ENCODE measurements at places on chromosomes 1 and 21. TPM values are rescaled to one million over a fixed set of nuclear protein-coding genes. Genes with fewer than 3 reads are reported as not detected.
A peak's percentile ranks its signal among the peaks of the same experiment; 100 is the strongest.

Gene SLAMF8
- not detected for polyA plus RNA-seq

Gene SLC22A15
- polyA plus RNA-seq = 0.03 TPM

Gene HAPLN2
- not detected for polyA plus RNA-seq

Gene DCST2
- polyA plus RNA-seq = not detected

Gene ITLN2
- not detected for polyA plus RNA-seq

Gene MCOLN3
- not detected for polyA plus RNA-seq

Gene LRRN2
- not detected for polyA plus RNA-seq

Gene SELL
- polyA plus RNA-seq = 1,894 TPM

Gene TFAP2E
- polyA plus RNA-seq = 0.71 TPM

DNA sequence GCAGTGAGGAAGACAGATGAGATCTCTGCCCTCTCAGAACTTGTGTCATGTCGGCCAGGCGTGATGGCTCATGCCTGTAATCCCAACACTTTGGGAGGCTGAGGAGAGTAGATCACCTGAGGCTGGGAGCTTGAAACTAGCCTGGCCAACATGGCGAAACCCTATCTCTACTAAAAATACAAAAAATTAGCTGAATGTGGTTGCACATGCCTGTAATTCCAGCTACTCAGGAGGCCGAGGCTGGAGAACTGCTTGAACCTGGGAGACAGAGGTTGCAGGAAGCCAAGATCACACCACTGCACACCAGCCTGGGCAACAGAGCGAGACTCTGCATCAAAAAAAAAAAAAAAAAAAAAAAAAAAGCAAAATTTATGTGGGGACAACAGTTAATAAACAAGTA is 40.9 kb upstream of the RALGPS2 start:
- no peak overlapping the region for H3K27ac ChIP-seq
- H3K4me1 ChIP-seq = no peaks in the 10 kb centered on the region
- DNase-seq = no peak
- H3K36me3 ChIP-seq = no peaks in the 10 kb centered on the region
- H3K4me3 ChIP-seq = no peak overlapping the region

- H3K36me3 ChIP-seq = no peaks in the 10 kb centered on the region
- no peaks in the 10 kb centered on the region for H3K4me1 ChIP-seq
- no peak overlapping the region for H3K27ac ChIP-seq
- no peak for DNase-seq
- no peak overlapping the region for H3K4me3 ChIP-seq
These were observed 121.4 kb upstream of the RUNX3 start for GRCh38 chr1:25051504-25051903.

- no peaks in the 10 kb centered on the region for H3K27me3 ChIP-seq
- no peak overlapping the region for H3K4me3 ChIP-seq
- DNase-seq = no peak
- H3K36me3 ChIP-seq = no peaks in the 10 kb centered on the region
- no peaks in the 10 kb centered on the region for H3K4me1 ChIP-seq
These were observed 108.6 kb downstream of the GPATCH2 start for GRCh38 chr1:217522277-217522676.

- peaks cover 15% of the 10 kb centered on the region for H3K4me1 ChIP-seq
- no peak for DNase-seq
- peak within 1 kb of the TSS; percentile 77 for H3K4me3 ChIP-seq
These were observed at the start of gene CCSAP for GRCh38 chr1:229342656-229343569. Gene CCSAP (minus strand): TSS chr1:229343047. CDS start chr1:229342465, 582 bp downstream.

DNA sequence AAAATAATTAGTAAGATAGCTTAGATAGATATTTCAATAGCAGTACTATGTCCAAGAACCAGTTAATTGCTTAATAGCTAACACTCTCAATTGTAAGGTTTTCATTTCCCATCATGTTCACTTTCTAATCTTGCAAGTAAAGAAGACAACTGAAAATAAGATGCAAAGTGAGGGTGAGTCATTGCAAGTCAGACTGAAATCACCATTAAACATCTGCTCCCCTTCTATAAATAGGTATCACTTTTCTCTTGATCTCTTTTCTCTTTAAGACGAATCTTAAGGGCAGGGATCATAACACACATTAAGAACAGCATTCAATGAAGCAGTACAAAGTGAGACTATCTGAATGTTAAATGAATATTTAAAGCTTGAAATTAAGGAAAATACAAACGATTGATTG is 40.4 kb downstream of the UBR4 start:
- peaks cover 97% of the 10 kb centered on the region for H3K36me3 ChIP-seq
- no peak overlapping the region for H3K27ac ChIP-seq
- no peaks in the 10 kb centered on the region for H3K4me1 ChIP-seq
- H3K4me3 ChIP-seq = no peak overlapping the region
- H3K27me3 ChIP-seq = no peaks in the 10 kb centered on the region

GRCh38 chr1:72670902-72671301 is 388.6 kb upstream of the NEGR1 start:
- H3K36me3 ChIP-seq = no peaks in the 10 kb centered on the region
- H3K4me1 ChIP-seq = no peaks in the 10 kb centered on the region
- no peak overlapping the region for H3K27ac ChIP-seq
- no peaks in the 10 kb centered on the region for H3K27me3 ChIP-seq

DNA sequence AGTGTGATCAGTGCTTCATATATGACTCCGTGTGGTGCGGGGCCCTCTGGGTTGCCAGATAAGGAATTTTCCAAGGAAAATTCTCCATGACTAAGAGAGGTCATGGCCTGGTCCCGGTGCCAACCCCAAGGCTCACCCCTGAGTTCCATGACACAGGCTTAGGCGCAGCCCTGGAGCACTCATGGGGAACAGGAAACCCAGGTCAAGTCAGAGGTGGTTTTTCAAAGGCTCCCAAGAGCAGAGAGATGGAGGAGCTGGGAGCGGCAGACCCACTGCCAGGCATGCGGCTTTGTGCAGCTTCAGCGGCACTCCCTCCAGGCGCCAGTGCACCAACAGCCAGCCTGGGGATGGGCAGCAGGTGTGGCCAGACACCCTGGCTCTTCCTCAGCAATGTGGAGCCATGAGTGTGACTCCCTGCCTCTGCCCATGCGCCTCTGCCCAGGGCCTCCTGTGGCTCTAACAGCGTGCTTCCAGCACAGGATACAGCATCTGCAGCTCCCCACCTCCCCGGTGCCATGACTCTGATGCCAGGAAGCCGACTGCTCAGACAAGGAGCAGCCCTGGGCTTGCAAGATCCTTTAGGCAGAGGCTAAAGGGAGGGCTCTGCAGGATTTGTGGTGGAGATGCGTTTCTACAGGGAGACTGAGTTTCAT is 47.3 kb downstream of the GPR161 start:
- no peak for DNase-seq
- no peaks in the 10 kb centered on the region for H3K36me3 ChIP-seq
- H3K4me1 ChIP-seq = no peaks in the 10 kb centered on the region
- H3K4me3 ChIP-seq = no peak overlapping the region
- no peaks in the 10 kb centered on the region for H3K27me3 ChIP-seq

DNA sequence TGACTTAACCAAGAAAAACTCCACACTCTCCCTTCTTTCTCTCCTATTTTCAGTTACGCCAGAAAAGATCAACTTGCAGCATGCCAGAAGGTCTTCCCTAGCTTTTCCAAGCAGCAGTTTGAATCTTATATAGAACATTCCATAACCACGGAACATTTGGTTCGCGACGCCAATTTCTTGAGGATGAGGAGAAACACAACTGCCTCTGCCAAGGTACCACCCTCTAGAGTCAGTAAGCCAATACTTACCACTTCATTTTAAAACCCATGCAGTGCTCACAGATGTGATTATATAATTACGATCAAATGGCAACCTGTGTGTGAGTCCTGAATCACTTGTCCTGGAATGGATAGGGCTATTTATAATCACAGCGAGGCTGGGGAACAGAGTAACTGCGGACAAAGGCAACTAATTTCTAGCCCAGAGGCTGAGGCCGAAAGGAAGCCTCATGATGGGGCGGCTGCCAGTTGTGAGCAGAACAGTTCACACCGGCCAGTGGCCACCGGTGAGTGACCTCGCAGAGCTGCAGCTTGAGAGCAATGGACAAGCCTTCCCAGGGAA is 43.2 kb upstream of the BACE2 start:
- H3K27ac ChIP-seq = no peak overlapping the region
- no peaks in the 10 kb centered on the region for H3K36me3 ChIP-seq
- H3K4me3 ChIP-seq = no peak overlapping the region
- DNase-seq = no peak

DNA sequence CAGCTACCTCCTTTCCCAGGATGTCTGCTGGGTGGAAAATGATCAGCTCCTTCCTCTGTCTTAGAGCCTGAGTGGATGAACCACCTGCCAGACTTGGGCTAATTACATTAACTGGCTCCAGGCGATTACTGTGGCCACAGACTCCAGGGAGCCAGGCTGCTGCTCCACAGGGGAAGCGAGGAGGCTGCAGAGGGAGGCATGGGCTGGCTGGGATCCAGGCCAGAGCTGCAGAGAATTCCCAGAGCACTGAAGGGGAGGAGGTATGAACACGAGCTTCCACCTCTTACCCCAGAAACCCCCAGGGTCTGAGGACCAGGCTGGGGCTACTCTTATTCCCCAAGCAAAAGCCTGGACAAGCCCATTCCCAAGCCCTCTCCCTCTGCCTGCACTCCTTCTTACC is 136.0 kb upstream of the KLHDC7A start:
- DNase-seq = no peak
- no peaks in the 10 kb centered on the region for H3K36me3 ChIP-seq
- no peaks in the 10 kb centered on the region for H3K27me3 ChIP-seq
- no peak overlapping the region for H3K4me3 ChIP-seq
- no peak overlapping the region for H3K27ac ChIP-seq

GRCh38 chr1:181104790-181105133 is 16.3 kb downstream of the IER5 start:
- peaks cover 2% of the 10 kb centered on the region for H3K27me3 ChIP-seq
- peaks cover 41% of the 10 kb centered on the region for H3K4me1 ChIP-seq
- H3K27ac ChIP-seq = peak overlapping the region; percentile 73

DNA sequence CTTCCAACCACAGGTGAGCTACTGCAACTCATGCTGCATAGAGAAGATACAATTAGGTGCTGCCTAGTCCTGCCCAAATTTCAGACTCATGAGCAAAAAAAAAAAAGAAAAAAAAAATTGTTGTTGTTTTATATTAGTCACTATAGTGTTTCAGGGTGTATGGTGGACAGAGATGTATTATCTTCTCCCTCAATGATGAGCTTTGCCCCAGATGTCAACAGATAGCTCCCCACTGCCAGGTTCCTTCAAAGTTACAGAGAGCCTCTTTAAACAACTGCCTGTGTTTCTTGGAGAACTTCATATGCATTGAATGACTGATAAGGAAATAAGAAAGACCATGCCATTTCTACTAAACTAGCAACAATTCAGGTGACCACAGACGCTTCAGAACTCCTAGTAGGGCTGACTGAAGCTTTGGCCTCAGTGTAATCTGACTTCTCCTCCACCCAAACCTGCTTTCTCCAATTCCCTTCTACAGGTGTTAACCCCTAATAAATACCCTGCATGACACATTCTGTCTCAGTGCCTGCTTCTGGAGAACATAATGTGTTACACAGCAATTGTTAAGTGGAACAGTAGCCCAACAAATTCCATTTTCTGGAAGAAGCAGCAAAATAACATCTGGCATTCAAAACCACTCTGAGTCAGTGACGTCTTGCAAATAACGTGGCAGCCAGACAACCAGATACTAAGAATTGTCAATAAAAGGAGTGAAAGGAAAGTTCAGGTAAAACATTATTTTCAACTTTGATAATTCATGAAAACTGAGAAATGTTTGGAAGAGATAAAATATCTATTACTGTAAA is 147.7 kb downstream of the CDC42BPA start:
- no peaks in the 10 kb centered on the region for H3K4me1 ChIP-seq
- no peaks in the 10 kb centered on the region for H3K36me3 ChIP-seq
- peaks cover 2% of the 10 kb centered on the region for H3K27me3 ChIP-seq
- no peak overlapping the region for H3K4me3 ChIP-seq

GRCh38 chr1:156055281-156056048 is 883 bp downstream of the LAMTOR2 start:
- H3K27ac ChIP-seq = peak overlapping the region; percentile 85
- H3K27me3 ChIP-seq = no peaks in the 10 kb centered on the region

DNA sequence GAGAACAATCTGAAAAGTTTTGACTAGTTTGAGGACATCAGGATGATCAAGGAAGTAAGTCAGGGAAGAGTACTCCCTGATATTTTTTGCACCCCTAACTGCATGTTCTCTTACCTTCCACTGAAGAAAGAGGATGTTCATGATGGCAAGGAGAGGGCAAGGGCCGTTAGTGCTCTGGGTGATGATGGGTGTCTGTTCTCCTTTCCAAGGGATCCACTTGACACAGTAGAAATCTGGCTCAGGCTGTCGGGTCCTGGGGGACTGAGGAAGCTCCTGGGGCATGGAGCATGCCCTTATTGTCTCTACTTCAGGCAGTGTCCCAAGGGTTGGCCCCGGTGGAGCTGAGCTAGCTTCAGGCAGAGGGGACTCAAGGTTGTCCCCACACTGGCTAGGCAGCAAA is 4.7 kb downstream of the MINDY1 start:
- no peaks in the 10 kb centered on the region for H3K27me3 ChIP-seq
- no peak overlapping the region for H3K4me3 ChIP-seq
- DNase-seq = no peak
- peaks cover 33% of the 10 kb centered on the region for H3K36me3 ChIP-seq
- peaks cover 43% of the 10 kb centered on the region for H3K4me1 ChIP-seq

DNA sequence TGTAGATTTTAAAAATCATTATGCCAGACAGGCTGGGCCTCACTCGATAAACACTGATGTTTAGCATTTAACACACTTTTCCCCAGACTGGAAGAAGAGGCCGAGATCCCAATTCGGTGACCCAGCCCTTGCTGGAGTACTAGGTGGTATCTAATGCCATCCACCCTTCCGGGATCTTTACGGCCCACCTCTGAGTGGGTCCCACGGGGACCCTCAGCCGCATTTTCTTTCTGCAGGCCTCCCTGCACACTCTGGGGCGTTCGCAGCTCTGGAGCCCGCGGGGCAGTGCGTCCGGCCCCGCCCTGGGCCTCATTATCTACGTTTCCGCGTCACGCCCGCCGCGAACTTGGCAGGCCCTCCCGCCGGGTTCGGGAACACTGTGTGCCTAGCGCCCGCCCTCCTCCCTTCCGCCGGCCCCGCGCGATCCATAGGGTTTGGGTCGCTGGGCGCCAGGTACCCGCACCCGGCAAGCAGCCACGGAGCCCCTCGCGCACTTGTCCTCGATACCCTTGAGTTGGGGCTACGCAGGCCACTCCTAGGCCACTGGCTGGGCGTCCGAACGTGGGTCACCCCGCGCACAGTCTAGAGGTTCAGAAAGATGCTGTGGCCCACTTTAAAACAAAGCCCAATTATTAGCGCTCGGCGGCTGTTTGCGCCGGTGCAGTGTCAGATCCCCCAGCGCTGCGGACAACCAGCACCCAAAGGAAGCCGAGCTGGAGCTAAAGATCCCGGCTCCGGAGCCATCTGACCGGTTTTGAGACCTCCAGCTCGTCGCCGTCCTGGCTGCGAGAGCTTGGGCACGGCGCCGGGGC is 950 bp upstream of the EVA1C start:
- H3K27ac ChIP-seq = peak overlapping the region; percentile 85
- H3K4me1 ChIP-seq = peaks cover 18% of the 10 kb centered on the region
- peak overlapping the region; percentile 67 for H3K4me3 ChIP-seq
- no peaks in the 10 kb centered on the region for H3K27me3 ChIP-seq
- H3K36me3 ChIP-seq = no peaks in the 10 kb centered on the region
- DNase-seq = peak; percentile 32

GRCh38 chr1:219587801-219588561 is 24.9 kb downstream of the ZC3H11B start:
- no peak overlapping the region for H3K27ac ChIP-seq
- no peak for DNase-seq
- no peaks in the 10 kb centered on the region for H3K27me3 ChIP-seq
- no peaks in the 10 kb centered on the region for H3K36me3 ChIP-seq
- H3K4me3 ChIP-seq = no peak overlapping the region

Measured in CD4-positive, CD25-positive, alpha-beta regulatory T cell (primary cell).